Stimulated activated CD8-positive, alpha-beta memory T cell treated with anti-CD3 and anti-CD28 coated beads, Interleukin-4, amount 100 ng/mL, for 4 hours (primary cell): ENCODE measurements at places on chromosomes 13 and 19.

- DNase-seq, result no peak
Measured at GRCh38 chr19:41601771-41602170, 25.1 kb downstream of the CEACAM4 start.

DNA sequence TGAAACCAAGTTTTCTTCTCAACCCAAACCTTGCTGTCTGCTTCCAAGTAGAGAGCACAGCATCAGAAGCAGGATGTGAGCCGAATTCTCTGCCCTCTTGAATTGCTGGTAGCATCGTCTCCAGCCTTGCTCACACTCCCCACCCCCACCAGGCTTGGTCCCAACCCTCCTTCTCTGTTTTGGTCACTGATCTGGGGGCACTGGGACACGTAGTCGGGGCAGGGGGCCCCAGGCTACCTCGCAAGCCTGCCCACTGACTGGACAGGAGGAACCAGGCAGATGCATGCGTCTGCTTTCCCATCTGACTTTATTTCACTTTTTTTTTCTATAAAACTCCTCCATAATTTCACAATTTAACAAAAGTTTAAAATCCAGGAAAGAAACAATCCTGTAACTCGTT, 69.7 kb downstream of the MLLT1 start:
- DNase-seq, result no peak

- no peak for DNase-seq
Measured at GRCh38 chr19:4456843-4457653, 546 bp downstream of the UBXN6 start.

- no peak for DNase-seq
Measured at GRCh38 chr13:86282442-86282841, 483.2 kb upstream of the SLITRK6 start.

DNA sequence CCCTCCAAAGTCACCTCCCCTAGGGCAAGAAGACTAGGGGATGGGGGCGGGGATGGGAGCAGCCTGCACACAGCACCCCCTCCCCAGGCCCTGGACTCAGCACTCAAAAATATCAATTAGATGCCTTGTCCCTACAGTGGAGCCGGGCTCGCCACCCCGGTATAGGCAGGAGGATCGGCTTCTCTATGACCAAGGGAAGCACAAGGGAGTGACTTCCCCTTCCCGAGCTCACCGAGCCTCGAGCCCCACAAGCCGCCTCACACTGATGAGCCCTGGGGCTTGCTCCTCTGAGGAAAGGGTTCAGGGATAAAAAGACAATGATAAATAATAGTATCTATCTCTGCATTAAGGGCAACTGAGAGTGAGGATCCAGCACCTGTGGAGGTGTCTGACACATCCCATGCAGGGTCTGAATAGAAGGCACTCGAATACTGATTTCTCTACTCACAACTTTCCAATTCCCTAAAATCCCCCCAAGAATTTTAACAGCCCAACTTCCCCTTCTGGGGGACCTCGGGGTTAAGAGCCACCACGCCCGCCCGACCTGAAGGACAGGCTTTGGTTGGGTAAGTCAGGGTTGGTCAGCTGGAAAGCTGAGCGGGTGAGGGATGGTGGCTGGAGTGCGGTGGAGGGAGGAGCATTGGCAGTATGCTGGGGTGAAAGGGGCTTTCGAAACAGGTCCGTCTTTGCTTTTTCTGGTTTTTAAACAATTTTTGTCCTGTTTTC, 51.3 kb downstream of the STK24 start:
- DNase-seq, result no peak

DNA sequence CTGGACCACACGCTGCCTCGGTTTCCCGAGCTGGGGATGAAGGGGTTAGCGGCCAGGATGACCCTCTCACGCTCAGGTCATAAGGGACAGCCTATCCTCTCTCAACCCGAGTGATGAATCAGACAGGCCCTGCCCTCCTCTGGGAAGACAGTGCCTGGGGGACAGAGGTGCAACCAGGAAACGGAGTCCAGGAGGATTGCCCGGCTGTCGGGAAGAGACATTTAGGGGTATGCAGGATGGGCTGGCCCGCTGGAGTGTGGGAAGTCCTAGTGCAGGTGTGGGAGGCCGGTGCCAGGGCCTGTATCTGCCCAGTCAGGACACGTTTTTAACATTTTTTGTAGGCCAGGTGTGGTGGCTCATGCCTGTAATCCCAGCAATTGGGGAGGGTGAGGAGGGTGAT, 8.3 kb downstream of the LSM7 start:
- DNase-seq, result no peak

- DNase-seq, result no peak
Measured at GRCh38 chr13:47656651-47657050, 344.4 kb downstream of the SUCLA2 start.

DNA sequence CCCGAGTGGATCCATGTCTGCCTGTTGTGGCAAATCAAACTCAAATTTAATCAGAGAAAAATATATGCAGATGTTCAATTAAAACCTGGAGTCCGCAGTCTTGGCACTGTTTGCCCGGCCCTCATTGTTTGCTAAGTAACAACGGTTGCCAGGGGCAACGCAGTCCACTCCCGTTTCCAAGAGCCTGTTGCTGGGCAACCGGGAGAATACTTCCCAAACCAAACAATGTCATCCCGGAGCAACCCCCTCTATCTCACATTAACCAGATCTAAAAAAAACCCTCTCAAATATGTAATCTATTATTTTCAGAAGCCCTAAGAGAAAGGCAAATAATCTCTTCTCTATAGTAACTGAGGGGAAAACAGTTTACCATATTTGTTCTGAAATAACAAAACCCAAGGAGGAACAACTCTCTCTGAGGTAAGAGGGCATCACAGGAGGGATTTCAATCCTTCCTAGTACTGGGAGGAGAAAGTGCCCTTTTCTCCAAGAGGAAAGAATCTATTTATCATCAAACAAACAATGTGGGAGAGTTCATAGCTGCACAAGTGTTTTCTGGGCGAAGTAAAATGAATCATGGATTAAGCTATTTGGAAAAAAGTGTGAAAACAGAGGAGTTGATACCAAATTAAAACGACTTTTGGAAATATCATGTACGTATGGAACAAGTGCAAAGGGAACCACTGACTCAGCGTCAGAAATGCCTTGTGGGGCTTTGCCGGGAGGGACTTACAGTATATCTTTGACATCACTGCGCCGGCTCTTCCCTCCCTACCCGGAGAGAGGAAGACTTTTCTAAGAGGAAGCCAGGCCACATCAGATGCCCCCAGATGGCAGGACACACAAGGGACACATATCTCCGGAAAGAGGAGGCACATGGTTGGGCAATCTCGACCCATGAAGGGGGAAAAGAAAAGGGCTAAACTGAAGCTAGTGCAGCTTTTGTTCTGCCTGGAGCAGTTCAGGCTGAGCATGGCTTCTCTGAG, 43.3 kb downstream of the RFX2 start:
- no peak for DNase-seq

DNA sequence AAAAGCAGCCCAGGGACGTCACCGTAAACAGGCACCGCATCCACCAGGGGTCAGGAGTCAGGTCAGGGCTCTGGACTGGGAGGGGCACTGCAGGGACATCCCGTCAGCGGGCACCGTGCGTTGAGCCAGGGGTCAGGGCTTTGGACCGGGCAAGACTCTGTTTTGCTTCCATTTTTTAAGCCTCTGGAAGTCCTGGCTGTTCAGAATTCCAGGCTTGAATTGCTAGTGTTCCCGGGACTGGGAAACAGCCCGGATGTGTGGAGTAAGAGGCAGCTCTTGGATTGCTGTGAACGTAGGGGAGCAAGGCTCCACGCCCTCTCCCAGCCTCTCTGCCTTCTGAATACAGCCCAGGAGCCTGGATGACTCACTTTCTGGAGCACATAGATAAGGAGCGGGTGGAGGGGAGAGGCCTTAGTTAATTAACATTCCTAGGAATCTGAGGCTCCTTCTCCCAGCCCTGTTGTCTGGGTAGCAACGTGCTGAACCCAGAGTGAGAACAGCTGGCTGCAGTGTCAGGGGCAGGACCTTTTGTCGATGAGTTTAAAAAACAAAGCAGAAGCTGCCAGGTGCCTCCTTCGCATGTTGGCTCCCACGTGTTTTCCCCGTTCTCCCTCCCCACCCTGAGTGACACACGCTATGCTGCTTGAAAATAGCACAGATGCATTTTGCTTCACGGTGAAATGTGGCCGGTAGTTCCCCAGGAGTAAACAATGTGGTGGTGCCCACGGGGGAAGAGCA, 21.9 kb downstream of the ATP11A start:
- no peak for DNase-seq

- no peak for DNase-seq
Measured at GRCh38 chr19:32387701-32388392, 17.7 kb upstream of the DPY19L3 start.

GRCh38 chr19:4051175-4052101, 15.3 kb downstream of the ZBTB7A start:
- DNase-seq, result no peak

DNA sequence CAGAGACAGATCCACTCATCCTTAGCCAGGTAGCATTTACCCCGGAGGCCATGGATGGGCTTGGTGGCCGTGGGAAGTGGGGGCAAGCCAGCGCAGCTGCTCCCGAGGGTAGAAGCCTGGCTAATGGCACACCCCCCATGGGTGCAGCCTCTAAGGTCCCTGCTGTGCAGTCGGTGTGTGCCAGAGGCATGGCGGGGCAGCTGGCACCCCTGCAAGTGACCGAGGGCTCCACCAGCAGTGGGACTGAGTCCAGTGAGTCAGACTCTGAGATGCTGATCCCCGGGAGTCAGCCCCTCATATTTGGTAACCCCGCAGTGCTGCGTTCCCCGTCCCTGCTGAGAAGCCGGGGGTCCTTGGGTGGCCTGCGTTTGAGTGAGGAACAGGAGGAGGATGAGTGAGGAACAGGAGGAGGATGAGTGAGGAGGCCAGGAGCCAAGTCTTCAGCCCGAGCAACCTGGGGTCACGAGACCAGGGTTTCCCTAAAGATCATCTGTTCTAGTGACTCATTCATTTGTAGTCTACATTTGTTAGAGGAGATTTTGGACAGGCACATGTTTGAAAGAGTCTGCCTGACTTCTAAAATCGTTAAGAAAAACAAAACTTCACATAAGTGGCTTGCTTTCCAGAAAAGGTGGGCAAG, 180.7 kb downstream of the STK24 start:
- DNase-seq, result no peak

GRCh38 chr19:13623716-13624710, 117.7 kb upstream of the CACNA1A start:
- no peak for DNase-seq

GRCh38 chr19:279231-279630, 12.0 kb downstream of the PLPP2 start:
- DNase-seq, result no peak

GRCh38 chr19:46133101-46133627, 8.7 kb upstream of the IGFL3 start:
- DNase-seq, result no peak

DNA sequence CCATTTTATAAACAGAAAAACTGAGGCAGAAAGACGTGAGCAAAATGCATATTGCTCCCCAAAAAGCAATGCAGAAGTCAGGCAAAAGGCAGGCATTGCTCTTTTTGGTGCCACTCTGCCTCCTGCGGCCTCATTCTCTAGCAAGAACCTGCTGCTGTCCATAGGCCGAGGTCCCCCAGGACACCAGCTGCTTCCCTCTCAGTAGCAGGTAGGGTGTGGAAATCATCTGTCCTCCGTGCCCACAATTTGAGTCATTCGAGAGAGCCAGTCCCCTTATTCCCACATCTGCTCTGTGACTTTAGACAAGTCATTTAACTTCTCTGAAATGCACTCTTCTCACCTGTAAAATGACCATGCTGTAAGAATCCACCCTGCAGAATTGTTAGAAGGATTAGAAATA, 50.0 kb downstream of the TNFRSF19 start:
- no peak for DNase-seq

- DNase-seq, result no peak
Measured at GRCh38 chr19:31511696-31512095, 162.5 kb upstream of the TSHZ3 start.

GRCh38 chr13:21833921-21834320, 163.0 kb downstream of the FGF9 start:
- no peak for DNase-seq

DNA sequence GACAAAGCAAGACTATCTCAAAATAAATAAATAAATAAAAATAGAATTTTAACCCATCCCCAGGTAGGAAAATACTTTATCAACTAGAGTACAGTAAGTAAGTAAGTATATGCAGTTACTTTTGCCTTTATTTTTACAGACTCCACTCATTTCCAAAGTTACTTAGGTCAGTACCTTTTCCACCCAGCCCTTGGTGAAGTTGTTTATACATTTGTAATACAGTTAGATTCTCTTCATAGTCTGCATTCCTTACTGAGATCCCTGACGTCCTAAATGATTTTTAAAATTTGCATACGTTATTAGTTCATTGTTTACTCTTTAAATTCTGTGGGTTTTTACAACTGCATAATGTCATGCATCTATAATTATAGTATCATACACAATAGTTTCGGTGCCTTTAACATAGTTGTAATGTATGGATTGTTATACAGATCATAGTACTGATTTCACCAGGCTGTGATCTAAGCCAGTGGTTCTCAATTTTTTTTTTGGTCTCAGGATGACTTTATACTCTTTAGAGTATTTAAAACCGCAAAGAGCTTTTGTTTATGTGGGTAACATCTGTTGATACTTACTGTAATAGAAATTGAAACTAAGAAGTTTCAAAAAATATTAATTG, 10.4 kb downstream of the SETDB2 start:
- DNase-seq, result no peak

DNA sequence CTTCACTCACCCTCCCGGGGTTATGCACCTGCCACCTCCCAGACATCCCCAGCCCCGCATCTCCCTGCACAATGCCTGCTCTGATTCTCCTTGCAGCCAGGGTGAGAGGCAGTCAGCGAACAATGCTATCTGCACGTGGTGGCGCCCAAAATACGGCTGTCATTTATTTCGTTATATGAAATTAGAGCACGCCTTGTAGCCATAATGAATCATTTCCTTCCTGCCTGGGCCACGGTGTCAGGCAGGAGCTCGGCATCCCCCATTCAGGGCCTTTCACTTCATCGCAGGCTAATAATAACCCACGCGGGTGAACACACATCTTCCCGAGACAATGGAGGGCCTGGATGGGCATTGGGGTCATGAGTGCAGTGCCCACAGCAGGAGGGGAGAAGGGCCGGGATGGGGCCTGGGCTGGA, 143.8 kb upstream of the ZNF507 start:
- DNase-seq, result no peak

- no peak for DNase-seq
Measured at GRCh38 chr13:27273658-27274425, 3.2 kb downstream of the RASL11A start.

DNA sequence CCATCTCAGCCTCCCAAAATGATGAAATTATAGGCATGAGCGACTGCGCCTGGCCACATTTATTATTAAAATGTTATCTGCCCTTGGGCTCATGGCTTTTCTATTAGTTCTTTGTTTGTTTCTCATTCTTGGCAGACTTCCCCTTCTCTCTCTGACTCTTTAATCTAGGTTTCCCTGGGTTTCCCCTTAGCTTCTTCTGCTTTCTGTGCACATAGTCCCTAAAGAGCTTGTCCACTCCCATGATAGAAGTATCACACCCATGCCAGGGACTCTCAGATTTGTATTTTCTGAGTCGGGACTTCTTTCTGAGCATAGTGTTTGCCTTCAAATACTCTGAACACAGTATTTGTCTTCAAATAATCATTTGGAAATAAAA, 38.6 kb upstream of the ITM2B start:
- DNase-seq, result no peak

GRCh38 chr19:32875428-32875827, 5.9 kb upstream of the SLC7A9 start:
- no peak for DNase-seq
